ENCODE measurements at places on chromosomes 11 and 22.
A peak's percentile ranks its signal among the peaks of the same experiment; 100 is the strongest.

DNA sequence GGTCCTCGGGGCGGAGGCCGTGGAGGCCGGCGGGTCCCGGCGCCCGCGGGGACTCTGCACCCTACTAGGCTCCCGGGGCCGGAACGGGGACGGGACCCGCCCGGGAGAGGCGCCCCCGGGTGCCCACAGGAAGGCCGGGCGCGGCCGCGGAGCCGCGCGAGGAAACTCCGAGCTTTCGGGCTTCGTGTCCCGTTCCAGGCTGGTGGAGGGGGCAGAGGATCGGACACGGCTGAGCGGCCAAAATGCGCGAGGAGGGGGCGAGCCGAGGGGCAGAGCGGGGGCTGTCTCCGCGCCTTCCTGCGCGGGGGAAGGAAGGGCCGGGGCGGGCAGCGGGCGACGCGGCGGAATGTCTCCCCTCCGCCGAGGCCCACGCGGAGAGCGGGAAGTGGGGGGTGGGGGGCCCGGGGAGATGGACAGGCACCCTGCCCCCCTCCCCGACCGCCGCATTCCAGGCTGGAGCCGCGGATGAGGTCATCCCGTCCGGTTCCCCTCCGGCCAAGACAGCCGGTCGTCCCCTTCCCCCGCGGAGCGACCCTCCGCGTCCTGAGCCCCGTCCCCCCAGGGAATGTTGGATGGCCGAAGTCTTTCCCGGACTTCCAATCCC lies 430 bp downstream of the CDC42EP1 start:
- DNase-seq: peak; percentile 80

- DNase-seq: no peak
These were observed 17.1 kb upstream of the DGKZ start for GRCh38 chr11:46330154-46330553.

GRCh38 chr11:116825854-116826750 lies 3.0 kb upstream of the APOA4 start:
- no peak for DNase-seq

- DNase-seq: no peak
These were observed 19.7 kb downstream of the TANGO2 start for GRCh38 chr22:20040327-20041200.

DNA sequence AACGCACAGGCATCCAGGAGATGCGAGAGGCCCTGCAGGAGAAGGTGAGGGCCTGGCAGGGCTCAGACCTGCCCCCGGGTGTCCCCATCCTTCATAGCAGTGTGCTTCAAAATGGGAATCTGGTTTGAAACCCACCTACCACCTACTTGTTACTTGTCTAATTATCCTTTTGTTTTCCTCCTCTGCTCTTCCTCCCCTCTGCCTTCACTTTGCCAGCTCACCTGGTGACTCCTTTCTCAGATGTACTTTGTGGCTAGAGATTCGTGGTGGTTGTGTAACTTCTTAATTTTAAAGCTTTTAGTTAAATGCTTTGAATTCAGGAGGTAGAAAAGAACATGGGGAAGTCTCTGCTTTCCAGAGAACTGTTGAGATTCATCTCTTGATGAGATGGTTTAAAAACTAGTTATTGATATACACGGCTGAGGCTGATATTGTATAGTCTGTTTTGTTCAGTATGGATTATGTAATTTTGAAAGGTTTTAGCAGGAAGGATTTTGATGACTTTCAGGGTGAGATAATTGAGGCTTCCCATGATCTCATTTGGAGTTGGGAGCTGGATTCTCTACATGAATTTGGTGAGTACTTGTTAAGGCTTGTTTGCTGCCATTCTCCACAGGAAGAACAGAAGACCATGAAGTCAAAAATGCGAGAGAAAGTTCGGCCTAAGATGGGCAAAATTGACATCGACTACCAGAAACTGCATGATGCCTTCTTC lies 8.0 kb downstream of the SF3B2 start:
- DNase-seq: no peak

DNA sequence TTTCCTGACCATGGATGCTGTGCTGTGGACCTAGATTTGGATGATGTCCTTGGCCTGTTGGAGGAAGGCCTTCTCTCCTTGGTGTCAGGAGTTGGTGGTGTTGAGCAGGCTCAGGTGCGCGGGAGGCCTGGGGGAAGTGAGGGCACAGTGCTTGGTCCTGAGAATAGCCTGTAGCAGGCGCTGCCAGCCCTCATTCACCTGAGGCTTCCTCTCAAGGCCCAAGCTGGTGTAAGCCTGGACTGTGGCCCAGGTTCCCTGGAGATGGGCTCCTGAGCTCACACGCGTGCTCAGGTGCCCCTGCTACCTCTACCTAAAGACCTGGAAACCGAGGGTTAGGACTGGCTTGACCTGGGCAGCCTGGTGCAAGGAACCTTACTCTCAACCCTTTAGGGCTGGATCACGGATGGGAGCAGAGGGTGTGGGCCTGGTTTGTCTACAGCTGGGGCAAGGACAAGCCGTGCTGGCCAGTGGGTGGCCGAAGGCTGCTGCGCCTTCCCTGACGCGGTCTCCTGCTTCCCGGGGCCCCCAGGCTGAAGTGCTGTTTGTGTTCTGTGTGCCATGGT lies 7.8 kb upstream of the GRAMD4 start:
- no peak for DNase-seq

DNA sequence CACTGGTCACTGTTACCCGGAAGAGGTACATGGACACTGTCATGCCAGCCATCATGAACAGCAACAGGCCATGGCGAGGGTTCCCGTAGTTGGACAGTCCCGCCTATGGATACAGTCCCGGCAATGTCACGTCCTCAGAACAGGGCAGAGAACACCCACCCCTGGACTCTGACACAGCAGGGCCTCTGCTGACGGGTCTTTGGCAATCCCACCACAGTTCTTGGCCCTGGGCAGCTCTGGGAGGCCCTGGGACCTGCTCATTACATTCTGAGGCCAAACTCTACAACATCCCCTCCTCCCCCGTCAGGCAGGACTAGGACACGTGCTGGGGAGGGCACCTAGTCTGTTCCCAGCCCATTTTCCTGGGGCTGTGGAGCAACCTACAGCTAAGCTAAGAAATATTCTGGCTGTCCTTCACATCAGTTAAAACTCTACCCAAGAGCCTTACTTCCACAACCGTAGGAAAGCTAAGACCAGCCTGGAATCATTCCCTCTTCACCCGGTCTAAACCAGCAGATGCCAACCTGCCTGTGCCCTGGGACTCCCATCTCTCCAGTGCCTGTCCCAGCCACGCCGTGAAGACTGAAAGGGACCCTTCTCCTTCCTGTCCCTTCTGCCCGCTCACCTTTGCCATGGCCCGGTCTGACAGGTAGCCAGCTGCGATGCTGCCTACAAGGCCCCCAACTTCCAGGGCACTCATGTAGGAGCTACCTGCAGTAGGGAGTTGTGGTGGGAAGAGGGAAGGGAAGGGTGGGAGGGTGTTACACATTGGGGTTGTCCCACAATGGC lies 4.5 kb downstream of the SLC37A4 start:
- DNase-seq: no peak

- no peak for DNase-seq
These were observed 166.9 kb upstream of the GRK3 start for GRCh38 chr22:25397616-25398015.

DNA sequence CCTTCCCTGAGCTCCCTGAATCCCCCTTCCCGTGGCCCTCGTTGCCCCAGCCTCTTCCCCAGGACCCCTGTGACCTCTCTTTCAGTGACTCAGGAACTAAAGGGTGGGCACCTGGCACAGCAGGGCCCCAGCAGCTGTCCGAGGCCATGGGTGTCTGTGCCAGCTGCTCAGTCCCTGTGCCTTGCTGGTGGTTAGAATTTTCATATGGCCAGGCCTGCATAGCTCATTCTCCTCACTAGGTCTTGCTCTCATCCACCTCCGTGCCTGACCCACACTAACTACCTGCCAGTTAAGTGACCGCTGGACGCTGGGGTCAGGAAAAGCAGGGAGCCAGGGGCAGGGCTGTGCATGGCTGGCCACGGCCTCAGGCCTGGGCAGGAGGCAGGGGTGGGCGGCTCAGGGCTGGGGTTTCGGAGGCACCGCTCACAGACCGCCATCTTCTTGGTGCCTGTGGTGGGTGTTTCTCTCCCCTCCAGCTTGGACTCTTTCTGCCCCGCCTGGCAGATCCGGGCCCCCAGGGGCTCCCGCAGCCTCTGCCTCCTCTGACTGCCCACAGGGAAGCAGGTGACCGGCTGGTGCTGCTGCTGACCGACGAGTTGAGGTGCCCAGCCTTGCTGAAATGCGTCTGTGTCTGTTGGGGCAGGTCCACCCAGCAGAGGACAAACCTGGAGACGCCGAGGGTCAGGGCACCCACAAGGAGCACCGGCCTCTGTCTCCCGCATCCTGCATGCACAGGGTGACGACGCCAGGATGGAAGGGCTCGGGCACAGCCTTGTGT lies 20.3 kb downstream of the MRGPRD start:
- DNase-seq: no peak

DNA sequence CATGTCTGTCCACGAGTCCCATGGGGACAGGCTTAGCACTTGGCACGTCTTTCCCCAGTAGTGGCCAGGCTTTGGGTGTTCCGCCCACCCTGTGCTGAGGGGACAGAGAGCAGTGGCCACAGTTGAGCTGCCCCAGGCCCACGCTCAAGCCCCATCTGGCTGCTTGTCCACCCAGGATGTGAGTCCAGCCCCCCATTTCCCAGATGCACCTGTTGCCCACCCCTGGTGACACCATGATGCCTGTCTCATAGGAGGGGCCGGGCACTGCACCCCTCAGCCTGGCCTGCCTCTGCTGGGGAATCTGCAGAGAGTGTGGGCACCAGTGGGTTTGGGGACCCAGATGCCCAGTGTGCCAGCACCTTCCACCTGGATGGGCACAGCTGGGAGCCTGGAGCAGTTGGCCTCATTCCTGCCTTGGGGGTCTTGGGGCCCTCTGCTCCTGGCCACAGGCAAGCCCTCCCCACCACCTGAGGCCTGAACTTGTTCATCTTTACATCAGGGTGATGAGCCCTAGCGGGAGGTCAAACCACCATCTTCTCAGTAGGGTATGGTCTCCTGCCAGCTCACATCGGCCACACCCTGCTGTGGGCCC lies 5.7 kb downstream of the SIGIRR start:
- no peak for DNase-seq
